ENCODE measurements at places on chromosomes 1 and 21.

DNA sequence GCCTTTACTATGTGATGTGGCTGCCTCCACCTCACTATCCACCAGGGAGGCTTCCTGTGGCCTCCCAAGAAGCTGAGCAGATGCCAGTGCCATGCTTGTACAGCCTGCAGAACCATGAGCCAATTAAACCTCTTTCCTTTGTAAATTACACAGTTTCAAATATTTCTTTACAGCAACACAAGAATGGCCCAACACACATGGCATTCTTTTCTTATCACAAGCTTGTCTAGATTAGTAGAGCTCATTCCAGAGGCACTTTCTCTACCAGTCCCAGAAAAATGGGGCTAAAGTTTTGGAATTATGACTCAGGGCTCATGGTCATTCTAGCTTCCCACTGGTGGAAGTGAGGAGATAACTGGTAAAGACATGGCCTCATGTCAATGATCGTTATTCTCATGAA is 655.2 kb downstream of the LMO4 start:
- H3K4me3 ChIP-seq, result no peak overlapping the region
- no peak overlapping the region for H3K27ac ChIP-seq

GRCh38 chr1:212975111-212975918 is 25.0 kb downstream of the VASH2 start:
- DNase-seq, result peak; percentile 39
- H3K27me3 ChIP-seq, result no peaks in the 10 kb centered on the region
- H3K4me1 ChIP-seq, result no peaks in the 10 kb centered on the region
- peak overlapping the region; percentile 44 for H3K27ac ChIP-seq
- no peak overlapping the region for H3K4me3 ChIP-seq

DNA sequence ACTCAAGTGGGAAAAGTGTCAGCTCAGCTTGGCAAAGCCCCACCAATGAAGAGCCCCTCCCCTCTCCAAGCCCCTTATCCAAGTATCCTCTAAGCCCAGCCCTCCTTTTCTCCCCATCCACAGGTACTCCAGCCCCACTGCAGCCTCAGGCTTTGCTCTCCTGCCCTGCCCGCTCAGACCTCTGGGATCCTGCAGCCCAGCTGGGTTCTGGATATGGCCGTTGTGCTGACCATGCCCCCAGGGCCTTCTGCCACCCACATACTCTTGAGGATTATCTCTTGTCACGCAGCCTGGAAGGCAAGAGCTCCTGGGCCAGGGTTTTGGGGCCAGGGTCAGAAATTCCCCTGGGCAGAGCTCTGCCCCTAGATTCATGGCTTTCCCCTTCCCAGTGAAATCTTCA is 4.7 kb downstream of the SHISA4 start:
- DNase-seq, result peak; percentile 21
- no peaks in the 10 kb centered on the region for H3K27me3 ChIP-seq
- H3K4me1 ChIP-seq, result peaks cover 19% of the 10 kb centered on the region
- no peak overlapping the region for H3K4me3 ChIP-seq

GRCh38 chr21:36879827-36880226 is 86.6 kb downstream of the HLCS start:
- DNase-seq, result no peak
- H3K4me1 ChIP-seq, result no peaks in the 10 kb centered on the region
- no peak overlapping the region for H3K27ac ChIP-seq
- no peaks in the 10 kb centered on the region for H3K27me3 ChIP-seq

DNA sequence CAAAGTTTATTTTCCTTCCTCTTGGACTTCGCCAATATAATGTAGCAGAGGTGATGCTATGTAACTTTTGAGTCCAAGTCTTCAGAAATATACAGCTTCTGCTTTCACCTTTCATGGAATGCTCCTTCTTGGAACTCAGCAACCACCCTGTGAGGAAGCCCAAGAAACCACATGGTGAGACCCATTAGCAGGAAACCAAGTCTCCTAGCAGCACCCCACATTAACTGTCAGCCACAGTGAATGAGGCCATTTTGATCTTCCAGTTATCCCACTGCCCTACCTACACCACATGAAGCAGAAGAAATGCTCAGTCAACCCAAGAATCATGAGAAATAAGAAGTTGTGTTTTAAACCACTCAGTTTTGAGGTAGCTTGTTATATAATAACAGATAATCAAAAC is 58.2 kb downstream of the PAPPA2 start:
- DNase-seq, result no peak
- no peaks in the 10 kb centered on the region for H3K36me3 ChIP-seq
- no peaks in the 10 kb centered on the region for H3K27me3 ChIP-seq
- no peak overlapping the region for H3K27ac ChIP-seq

DNA sequence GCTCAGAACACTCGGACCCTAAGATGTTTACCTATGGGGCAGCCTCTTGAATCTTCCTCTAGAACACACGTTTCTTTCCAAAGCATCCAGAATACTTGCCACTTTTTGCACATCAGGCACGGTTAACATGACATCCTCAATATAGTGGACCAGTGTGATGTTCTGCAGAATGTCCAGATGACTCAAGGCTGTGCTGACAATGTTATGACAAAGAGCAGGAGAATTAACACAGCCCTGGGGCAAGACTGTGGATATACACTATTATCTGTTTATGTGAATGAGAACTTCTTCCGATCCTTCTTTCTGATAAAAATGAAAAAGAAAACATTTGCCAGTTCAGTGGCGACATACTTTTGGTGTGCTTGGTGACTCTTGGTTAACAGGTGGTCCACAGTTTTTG is 154.3 kb downstream of the PDE4B start:
- DNase-seq, result no peak
- H3K4me3 ChIP-seq, result no peak overlapping the region
- no peaks in the 10 kb centered on the region for H3K4me1 ChIP-seq
- H3K27me3 ChIP-seq, result no peaks in the 10 kb centered on the region
- no peaks in the 10 kb centered on the region for H3K36me3 ChIP-seq
- no peak overlapping the region for H3K27ac ChIP-seq

GRCh38 chr21:28380241-28380640 is 612.4 kb downstream of the LTN1 start:
- no peak for DNase-seq
- no peaks in the 10 kb centered on the region for H3K27me3 ChIP-seq
- no peaks in the 10 kb centered on the region for H3K36me3 ChIP-seq
- no peak overlapping the region for H3K27ac ChIP-seq

DNA sequence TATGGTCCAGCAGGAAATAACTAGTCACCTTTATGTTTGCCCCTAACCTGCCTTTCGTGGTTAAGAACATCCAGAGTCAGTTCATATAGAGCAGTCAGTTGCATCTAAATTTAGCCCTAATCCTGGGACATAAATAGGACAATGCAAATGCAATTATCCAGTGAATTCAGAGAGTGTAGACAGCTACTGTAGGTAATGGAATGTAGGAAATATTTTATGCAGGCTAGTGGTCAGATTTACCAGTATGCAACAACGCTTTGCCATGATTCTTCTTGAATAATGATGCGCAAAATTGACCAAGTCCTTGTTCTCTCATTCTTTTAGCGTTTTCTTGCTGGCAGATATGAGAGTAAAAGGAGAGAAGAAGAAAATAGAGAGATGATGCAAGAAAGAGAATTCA is 165.4 kb downstream of the LMX1A start:
- H3K27me3 ChIP-seq, result no peaks in the 10 kb centered on the region
- DNase-seq, result no peak
- H3K4me1 ChIP-seq, result no peaks in the 10 kb centered on the region

GRCh38 chr1:20058531-20058930 is 11.5 kb upstream of the PLA2G5 start:
- no peaks in the 10 kb centered on the region for H3K36me3 ChIP-seq
- no peak overlapping the region for H3K4me3 ChIP-seq
- H3K27me3 ChIP-seq, result no peaks in the 10 kb centered on the region
- no peaks in the 10 kb centered on the region for H3K4me1 ChIP-seq

GRCh38 chr1:30036666-30037065 is 686.7 kb downstream of the MATN1 start:
- no peaks in the 10 kb centered on the region for H3K27me3 ChIP-seq
- no peak for DNase-seq
- H3K36me3 ChIP-seq, result no peaks in the 10 kb centered on the region
- no peak overlapping the region for H3K4me3 ChIP-seq

- H3K36me3 ChIP-seq, result no peaks in the 10 kb centered on the region
- peak; percentile 82 for DNase-seq
- peak within 1 kb of the TSS; percentile 51 for H3K4me3 ChIP-seq
- no peaks in the 10 kb centered on the region for H3K4me1 ChIP-seq
- no peaks in the 10 kb centered on the region for H3K27me3 ChIP-seq
These were observed at the start of gene AKT3 for GRCh38 chr1:243850202-243850451. TSS of gene AKT3 (minus strand) at chr1:243850243. CDS start at chr1:243843170, 7,073 bp downstream.

GRCh38 chr21:29219165-29219770 is 79.5 kb upstream of the BACH1 start:
- no peak for DNase-seq
- no peaks in the 10 kb centered on the region for H3K36me3 ChIP-seq
- H3K4me1 ChIP-seq, result no peaks in the 10 kb centered on the region
- no peak overlapping the region for H3K27ac ChIP-seq
- no peaks in the 10 kb centered on the region for H3K27me3 ChIP-seq

- no peaks in the 10 kb centered on the region for H3K27me3 ChIP-seq
- H3K4me1 ChIP-seq, result no peaks in the 10 kb centered on the region
- H3K4me3 ChIP-seq, result no peak overlapping the region
These were observed 726.5 kb downstream of the PTPRU start for GRCh38 chr1:29962831-29963247.

- H3K36me3 ChIP-seq, result no peaks in the 10 kb centered on the region
- no peaks in the 10 kb centered on the region for H3K27me3 ChIP-seq
- no peaks in the 10 kb centered on the region for H3K4me1 ChIP-seq
- no peak for DNase-seq
These were observed 54.4 kb downstream of the SYT6 start for GRCh38 chr1:114099268-114099667.

GRCh38 chr1:208681878-208682663 is 437.9 kb upstream of the PLXNA2 start:
- H3K27me3 ChIP-seq, result no peaks in the 10 kb centered on the region
- no peak overlapping the region for H3K4me3 ChIP-seq
- H3K36me3 ChIP-seq, result no peaks in the 10 kb centered on the region

DNA sequence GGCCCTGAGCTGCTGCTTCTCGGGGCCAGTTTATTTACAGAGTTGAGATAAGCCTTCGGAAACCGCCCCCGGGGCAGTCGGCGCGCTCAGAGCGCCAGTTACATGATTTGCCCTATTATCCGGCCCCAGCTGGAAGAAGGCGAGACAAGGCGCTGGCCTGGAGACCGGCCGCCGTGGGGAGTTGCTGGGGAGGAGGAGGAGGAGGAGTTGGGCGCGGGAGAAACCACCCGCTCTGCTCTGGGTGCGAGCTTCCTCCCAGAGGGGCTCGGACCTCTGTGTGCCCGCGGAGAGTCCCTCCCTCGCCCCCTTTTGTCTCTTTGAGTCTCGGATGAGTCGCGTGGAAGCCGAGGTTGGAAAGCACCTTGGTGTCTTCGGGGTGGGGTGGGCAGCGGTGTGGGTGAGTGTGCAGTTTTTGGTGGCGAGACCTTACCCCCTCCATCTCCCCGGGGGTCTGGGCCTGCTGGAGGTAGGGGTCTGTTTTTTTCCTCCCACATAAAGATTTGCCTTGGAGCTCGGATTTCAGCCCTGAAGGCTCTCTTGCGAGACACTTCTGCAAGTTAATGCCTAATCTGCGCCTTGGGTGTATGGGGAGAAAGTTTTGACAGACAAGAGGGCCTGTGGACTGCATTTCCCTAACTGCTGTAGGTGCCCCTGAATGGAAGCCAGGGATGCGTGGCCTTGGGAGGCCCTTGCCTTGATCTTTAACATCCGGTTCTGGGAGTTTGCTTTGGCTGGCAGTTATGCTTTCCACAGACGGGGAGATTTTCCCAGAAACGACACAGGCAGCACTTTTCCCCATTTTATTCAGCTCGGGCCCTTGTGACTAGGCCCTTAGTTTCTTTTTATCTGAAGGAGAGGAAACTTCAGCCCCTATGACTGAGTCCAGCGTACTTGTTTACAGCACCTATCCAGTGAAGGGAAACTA is 80.0 kb downstream of the NDUFS5 start:
- peak; percentile 52 for DNase-seq
- no peaks in the 10 kb centered on the region for H3K36me3 ChIP-seq
- peaks cover 8% of the 10 kb centered on the region for H3K4me1 ChIP-seq
- peak overlapping the region; percentile 54 for H3K4me3 ChIP-seq

GRCh38 chr1:32859915-32860314 is 10.8 kb downstream of the FNDC5 start:
- H3K36me3 ChIP-seq, result no peaks in the 10 kb centered on the region
- H3K27ac ChIP-seq, result no peak overlapping the region
- H3K4me3 ChIP-seq, result no peak overlapping the region
- no peaks in the 10 kb centered on the region for H3K4me1 ChIP-seq
- no peaks in the 10 kb centered on the region for H3K27me3 ChIP-seq
- no peak for DNase-seq

DNA sequence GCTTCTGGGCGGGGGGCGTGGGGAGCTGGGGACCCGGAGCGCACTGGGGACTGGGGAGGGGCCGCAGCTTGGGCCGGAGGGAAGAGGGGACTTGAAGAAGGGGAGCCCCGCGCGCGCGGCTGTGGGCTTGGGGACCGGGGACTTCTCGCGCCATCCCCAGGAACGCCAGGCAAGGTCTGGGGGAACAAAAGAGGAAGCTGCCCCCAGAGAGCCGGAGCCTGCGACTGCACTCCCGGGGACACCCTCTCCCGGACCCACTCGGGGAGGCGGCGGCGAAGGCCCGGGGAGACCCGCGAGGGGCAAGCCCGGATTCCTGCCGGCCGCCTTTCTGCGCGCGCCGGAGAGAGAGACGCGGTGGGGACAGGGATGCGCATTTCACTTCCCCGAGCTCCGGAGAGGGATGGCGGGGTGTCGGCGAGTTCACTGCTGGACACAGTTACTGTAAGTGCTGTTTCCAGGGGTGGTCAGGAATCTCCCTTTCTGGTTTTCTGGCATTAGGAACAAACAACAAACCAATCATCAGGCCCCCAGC is 732 bp downstream of the ABCG1 start:
- peak overlapping the region; percentile 44 for H3K27ac ChIP-seq
- H3K4me3 ChIP-seq, result peak overlapping the region; percentile 58
- H3K27me3 ChIP-seq, result no peaks in the 10 kb centered on the region
- no peaks in the 10 kb centered on the region for H3K4me1 ChIP-seq

- H3K4me3 ChIP-seq, result no peak overlapping the region
- no peaks in the 10 kb centered on the region for H3K4me1 ChIP-seq
- DNase-seq, result peak; percentile 4
- no peaks in the 10 kb centered on the region for H3K27me3 ChIP-seq
- H3K36me3 ChIP-seq, result no peaks in the 10 kb centered on the region
- H3K27ac ChIP-seq, result no peak overlapping the region
These were observed 66.6 kb downstream of the SLC37A1 start for GRCh38 chr21:42580076-42580792.

DNA sequence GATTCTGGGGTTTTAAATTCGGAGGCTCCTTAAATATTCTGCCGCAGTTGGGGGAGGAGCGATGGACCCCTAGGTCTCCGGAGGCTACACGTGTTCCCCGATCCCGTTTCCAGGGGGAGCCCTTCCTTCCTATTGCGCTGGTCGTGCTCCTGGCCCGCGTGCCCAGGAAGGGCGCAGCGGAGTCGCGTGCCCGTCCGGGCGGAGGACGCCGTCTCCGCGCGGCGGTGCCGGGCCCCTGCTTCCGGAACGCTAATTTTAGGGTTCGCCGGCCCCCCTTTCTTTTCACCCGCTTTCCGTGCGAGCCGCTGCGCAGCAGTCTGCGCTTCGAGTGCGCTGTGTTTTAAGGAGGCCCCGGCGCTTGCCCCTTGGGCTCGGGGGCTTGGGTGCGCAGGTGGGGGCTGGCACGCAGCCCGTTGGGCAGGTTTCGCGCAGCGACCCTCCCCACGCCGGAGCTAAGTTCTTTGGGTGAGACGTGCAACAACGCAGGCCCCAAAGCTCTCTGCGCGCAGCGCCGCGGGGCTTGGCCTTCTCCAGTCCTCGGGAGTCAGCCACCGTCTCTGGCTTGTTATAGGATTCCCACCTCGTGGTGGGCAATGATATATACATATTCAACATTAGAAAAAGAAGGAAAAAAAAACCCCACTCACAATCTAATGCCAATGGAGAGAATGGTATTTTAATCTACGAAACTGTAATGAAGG is 43.5 kb upstream of the DNAJC6 start:
- DNase-seq, result no peak
- peak overlapping the region; percentile 49 for H3K4me3 ChIP-seq
- H3K36me3 ChIP-seq, result no peaks in the 10 kb centered on the region
- H3K4me1 ChIP-seq, result no peaks in the 10 kb centered on the region
- H3K27me3 ChIP-seq, result no peaks in the 10 kb centered on the region

All from uterus (tissue), 4 donors.